ENCODE measurements at places on chromosomes 1 and 21.

DNA sequence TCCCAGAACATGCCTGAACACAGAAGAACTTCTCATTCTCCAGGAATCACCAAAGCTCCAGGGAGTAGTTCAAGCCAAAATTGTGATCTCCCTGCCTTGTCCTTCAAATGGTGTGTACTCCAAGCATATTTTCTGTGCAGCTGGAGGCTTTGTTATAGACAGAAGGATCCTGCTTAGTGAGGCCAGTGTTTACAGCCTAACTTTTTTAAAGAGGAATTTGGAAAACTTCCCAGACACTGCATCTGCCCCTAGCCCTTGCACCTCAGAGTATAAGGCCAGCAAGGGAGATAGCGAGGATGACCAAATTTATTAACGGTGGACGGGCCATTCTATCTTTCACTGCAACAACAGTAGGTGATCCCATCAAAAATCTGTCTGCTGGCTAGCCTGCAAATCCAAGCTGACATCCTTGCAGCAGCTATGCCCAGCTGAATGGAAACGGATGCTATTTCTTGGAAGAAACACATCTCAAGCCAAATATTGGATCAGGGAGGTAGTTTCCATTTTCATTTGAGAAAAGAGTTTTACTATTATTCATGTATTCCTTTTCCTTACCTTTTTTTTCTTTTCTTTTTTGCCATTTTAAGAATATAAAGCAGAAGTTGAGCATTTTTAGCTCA lies 249.8 kb downstream of the USH2A start:
- no peak for DNase-seq

DNA sequence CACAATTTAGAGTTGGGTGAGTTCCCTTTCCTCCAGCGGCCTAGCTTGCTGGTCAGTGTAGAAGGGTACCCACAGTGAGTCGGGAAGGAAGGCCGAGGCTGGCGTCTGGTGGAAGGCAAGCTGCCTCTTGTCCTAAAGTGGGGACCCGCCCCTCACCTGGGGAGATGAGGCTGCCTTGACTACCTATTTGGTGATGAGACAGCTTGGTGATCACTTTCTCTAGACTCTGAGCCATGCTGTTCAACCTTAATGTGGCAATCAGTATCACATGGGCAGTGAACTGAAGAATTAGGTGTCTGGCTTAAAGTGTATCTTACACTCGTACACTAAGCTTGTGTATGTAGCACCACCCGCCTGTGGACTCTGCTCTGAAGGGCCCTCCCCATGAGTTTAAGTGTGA lies 100.7 kb downstream of the COLGALT2 start:
- no peak for DNase-seq

- DNase-seq: no peak
Observed at GRCh38 chr1:116933606-116934515, 24.1 kb downstream of the PTGFRN start.

DNA sequence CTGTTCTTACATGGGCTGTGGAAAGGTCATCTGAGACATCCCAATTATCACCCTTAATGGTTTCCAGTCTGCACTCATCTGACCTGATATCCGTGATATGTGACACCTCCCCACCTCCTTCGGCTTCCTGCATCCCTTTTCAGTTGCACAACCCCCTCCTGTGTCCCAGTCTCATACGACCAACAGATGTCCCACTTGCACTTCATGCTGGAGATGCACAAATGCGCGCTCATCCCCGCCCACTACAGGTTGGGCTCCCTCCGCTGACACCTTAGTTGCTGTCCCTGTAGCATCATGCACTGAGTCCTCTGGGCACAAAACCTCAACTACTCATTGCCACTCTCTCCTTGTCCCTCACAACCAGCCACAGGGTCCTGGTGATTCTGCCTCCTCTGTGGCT lies 94.4 kb downstream of the MIS18A start:
- no peak for DNase-seq

- peak; percentile 45 for DNase-seq
Observed at GRCh38 chr1:195591917-195592672, 1016.1 kb downstream of the KCNT2 start.

DNA sequence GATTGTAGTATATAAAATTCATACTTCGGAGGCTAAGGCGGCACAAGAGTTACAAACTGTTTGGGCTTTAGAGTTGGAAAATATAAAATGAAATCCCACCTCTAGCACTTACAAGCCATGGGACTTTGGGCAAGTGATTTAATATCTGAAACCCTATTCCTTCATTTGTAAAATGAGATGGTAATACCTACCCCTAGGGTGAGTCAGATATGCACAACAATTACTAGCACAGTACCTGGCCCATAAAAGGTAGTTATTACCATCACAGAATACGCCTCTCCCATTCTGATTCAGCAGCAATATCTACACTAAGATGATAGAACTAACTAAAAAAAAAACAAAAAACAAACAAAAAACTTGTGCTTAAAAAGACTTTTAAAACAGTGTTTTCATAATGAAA lies 3.5 kb downstream of the KLHL12 start:
- DNase-seq: no peak

- DNase-seq: no peak
Observed at GRCh38 chr1:246151796-246152434, 355.2 kb downstream of the SMYD3 start.

DNA sequence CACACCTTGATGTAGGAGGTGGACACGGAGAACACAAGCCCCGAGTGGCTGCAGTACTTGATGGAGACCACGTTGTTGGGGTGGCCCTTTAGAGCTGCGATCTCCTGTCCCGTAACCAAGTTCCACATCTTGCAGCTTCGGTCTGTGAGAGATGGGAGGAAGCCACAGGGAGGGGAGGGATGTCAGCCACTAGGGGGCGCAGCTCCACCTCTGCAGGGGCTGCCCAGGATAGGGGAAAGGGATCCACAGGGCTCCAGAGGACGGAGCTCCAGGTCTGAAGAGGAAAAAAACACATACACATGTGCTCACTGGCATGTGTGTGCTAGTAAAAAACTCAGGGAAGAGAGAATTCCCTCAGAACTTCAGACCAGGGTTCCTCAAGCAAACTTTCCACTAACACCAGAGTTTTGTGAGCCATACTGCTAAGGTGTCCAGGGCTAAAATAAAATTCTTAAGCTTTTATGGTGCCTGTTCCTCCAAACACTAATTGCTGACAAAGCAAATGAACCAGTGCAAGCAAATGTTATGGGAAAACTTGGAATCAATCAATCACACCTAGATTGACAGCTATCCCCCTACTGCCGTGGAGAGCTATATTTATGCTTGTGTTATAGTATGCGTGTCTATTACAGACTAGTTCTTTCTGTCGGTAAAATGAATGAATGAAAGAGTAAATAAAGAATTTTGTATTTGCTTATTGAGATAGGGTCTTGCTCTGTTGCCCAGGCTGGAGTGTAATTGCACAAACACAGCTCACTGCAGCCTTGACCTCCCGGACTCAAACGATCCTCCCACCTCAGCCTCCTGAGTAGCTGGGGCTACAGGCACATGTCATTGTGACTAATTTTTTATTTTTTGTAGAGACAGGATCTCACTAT lies 43.7 kb downstream of the KIF21B start:
- peak; percentile 30 for DNase-seq

DNA sequence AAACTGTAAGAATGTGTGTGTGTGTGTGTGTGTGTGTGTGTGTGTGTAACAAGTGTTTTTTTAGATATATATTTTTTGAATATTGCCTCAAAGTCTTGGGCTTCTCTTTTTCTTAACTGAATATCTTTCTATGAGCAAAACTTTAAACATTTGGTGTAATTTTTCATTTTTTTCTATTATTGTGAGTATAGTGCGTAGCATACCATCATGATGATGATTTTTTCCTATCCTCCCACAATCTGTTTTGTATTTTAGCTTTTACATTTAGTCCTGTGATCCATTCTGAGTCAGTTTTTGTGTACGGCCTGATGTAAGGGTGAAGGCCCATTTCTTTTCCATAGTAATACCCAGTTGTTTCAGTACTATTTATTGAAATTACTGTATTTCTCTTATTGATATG lies 680.6 kb downstream of the TTLL7 start:
- no peak for DNase-seq

GRCh38 chr21:20943561-20943997 lies 54.6 kb upstream of the NCAM2 start:
- DNase-seq: no peak

GRCh38 chr1:3772715-3773571 lies at the start of gene SMIM1:
Gene SMIM1 (plus strand): TSS chr1:3772749. CDS start chr1:3775374, 2,625 bp downstream.
- no peak for DNase-seq

DNA sequence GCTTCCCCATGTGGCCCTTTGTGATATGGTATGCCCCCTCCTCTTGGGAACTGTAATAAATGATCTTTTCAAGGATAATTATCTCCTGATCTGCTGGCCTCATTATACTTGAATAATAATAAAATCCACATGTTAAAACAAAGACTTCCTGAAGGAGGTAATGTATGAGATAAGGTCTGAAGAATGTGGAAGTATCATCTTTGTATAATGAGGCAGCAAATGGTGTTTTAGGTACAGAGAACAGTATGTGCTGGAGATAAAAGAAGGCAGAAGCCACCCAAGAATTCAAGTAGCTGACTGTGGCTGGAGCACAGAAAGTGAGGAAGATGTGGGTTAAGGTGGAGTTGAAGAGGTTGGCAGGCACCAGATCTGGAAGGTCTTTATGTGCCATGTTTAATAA lies 12.8 kb upstream of the COG2 start:
- no peak for DNase-seq

DNA sequence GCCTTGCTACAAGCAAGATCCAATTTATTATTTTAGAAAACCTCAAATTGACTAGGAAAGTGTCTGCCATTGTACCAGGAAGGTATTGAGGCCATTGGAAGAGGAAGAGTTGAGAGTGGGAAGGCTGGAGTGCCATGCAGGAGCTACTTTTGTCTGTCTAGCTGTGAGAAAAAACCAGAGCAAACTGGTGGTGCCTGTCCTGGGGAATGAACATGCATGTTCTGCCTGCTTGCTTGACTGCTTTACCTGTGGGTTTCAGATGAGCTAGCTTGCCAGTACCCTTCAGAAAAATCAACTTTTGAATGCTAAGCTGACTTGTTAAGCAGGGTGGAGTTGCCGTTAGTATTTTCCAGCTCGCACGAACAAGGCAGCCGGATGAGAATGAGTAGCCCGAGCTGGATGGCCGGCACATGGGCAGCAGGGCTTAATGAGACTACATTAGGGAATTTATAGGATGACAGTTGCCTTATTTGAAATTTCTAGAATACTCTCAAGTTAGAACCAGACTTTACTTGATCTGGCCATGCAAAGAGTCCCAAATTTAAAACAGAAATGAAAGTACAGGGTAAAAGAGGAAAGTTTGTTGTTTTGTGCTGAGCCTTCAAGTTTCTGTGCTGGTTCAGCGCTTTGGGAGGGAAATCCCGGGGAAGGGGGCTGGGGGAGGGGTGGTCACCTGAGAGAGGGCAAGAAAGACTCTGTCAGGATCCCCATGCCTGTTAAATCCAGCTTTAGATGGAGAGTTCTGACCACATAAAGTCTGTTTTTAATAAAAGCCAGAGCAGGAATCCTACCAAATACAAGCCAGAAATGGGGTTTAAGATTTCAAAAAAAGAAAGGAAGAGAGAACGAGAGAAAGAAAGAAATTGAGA lies 29.6 kb upstream of the C1orf105 start:
- no peak for DNase-seq

DNA sequence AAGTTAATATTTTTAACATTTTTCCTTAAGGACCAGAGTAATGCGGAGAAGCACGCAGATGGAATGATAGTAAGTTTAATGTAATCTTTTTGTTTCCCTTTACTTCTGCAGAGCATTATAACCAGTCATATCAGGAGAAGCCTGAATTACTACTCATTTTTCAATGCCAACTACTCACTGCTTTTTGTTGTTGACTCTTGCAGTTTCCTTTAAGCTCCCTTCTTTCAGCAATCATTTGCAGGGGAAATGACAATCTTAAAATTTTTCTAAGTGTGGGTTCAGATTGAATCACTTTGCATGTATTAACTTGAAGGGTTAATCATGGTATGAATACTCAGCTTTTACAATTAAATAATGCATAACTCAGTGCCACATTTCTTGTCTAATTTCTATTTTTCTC lies 122.2 kb downstream of the NRDC start:
- DNase-seq: no peak

DNA sequence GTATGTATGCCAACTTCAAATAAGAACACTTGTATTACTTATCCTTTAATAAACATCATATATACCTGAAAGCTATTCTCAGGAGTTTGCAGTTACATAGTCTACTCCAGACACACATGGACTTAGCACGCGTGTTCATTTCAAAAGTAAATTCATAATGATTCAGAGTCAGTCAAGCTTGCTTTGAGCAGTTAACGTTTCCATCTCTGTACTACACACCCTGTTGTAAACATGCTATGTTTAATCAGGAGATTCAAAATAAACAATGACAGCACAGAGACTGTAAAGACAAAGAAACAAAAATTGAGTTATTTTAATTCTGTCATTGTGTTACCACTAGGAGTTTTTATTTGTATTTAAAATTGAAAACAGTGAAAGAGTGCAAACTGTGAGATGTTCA lies 119.6 kb downstream of the NRIP1 start:
- DNase-seq: no peak

GRCh38 chr1:32746130-32746529 lies 43.6 kb upstream of the SYNC start:
- no peak for DNase-seq

- DNase-seq: peak; percentile 66
Observed at GRCh38 chr1:229514578-229515275, 6.6 kb upstream of the NUP133 start.

- DNase-seq: no peak
Observed at GRCh38 chr1:236273358-236273757, 8.4 kb downstream of the ERO1B start.

- DNase-seq: no peak
Observed at GRCh38 chr1:28323720-28324119, 5.1 kb upstream of the MED18 start.

DNA sequence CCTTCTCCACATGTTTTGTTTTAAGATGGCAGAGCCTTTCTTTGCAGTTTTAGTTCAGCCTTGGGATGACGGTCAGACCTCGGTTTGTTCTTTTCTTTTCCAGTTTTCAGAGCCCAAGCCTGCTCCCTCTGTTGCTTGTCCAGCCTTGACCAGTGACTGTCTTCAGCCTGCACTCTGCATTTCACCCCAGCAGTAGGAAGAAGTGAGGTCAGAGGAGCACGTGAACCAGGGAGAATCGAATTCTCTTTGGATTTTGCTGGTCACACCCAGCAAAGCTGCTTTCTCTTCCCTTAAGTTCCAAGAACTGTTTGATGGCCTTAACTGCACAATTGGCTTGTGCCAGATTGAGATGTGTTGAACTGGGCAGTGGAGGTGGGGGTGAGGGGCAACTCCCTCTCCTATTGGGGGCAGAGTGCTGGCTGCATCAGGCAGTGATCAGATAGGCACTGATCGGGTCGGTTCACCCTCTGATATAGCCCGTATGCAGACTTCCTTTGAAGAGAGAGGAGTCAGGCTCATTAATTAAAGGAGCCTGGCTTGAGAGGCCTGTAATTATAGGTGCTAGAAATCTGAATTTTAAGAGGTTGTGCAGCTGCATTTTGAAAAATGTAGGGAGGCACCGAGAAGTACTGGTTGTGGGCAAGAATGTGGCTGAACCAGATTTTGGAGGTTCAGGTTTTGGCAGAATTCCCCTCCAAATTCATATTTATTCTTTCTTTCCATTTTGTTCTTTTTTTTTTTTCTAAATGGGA lies 42.4 kb downstream of the PEX14 start:
- DNase-seq: no peak

- no peak for DNase-seq
Observed at GRCh38 chr1:27548858-27549719, 54.9 kb downstream of the AHDC1 start.

- DNase-seq: no peak
Observed at GRCh38 chr1:3321559-3322449, 132.7 kb upstream of the ARHGEF16 start.

GRCh38 chr1:222195857-222196256 lies 352.0 kb downstream of the HHIPL2 start:
- no peak for DNase-seq

- DNase-seq: no peak
Observed at GRCh38 chr1:162248854-162249535, 127.7 kb downstream of the SPATA46 start.

- DNase-seq: no peak
Observed at GRCh38 chr1:186454981-186455380, 5.9 kb downstream of the PDC start.

Measured in LoVo (cell line).